MCF 10A (cell line): ENCODE measurements at places on chromosomes 6 and 20. TPM values are rescaled to one million over a fixed set of nuclear protein-coding genes. Genes with fewer than 3 reads are reported as not detected.

ZFP57 gene
- total RNA-seq = 0.23 TPM in 1 of 2 replicates, not detected in the other

NKAIN4 gene
- not detected in 2 replicates for total RNA-seq

NINL gene
- 1.2 and 1.3 TPM in 2 replicates for total RNA-seq

PSMF1 gene
- 207 and 212 TPM in 2 replicates for total RNA-seq

ARMC12 gene
- 2.3 and 2.6 TPM in 2 replicates for total RNA-seq

TNFRSF6B gene
- 12.3 and 24.4 TPM in 2 replicates for total RNA-seq

NKX2-4 gene
- total RNA-seq = not detected in 2 replicates

HLA-E gene
- 83.6 and 103 TPM in 2 replicates for total RNA-seq

CAGE1 gene
- 0.33 and 0.47 TPM in 2 replicates for total RNA-seq

SNRNP48 gene
- total RNA-seq = 10.2 and 11.2 TPM in 2 replicates

PDE10A gene
- 0.88 and 1.8 TPM in 2 replicates for total RNA-seq

MYLK4 gene
- 0.93 and 1.1 TPM in 2 replicates for total RNA-seq

TCF21 gene
- total RNA-seq = not detected in 2 replicates

TMEM151B gene
- total RNA-seq = not detected in 2 replicates

FRK gene
- total RNA-seq = 0.82 and 0.98 TPM in 2 replicates

SLC17A3 gene
- not detected in 2 replicates for total RNA-seq

ARMH2 gene
- total RNA-seq = not detected in 2 replicates

NR2E1 gene
- total RNA-seq = not detected in 2 replicates

PTPRK gene
- total RNA-seq = 50.2 and 55.5 TPM in 2 replicates

ARFGAP1 gene
- total RNA-seq = 93.6 and 97.2 TPM in 2 replicates

PRSS16 gene
- total RNA-seq = 22.8 and 27.9 TPM in 2 replicates

MBOAT1 gene
- 6.3 and 9.3 TPM in 2 replicates for total RNA-seq

SMAP1 gene
- 26.5 and 28.2 TPM in 2 replicates for total RNA-seq

ATP9A gene
- 7.3 and 16.4 TPM in 2 replicates for total RNA-seq

SCRT2 gene
- not detected in 2 replicates for total RNA-seq

HTR1E gene
- total RNA-seq = not detected in 2 replicates

RSPH9 gene
- total RNA-seq = not detected in 2 replicates

OPRM1 gene
- not detected in 2 replicates for total RNA-seq

C20orf144 gene
- total RNA-seq = 0.12 and 0.21 TPM in 2 replicates

PCK1 gene
- total RNA-seq = not detected in 2 replicates

SUMO4 gene
- 1.6 and 2.1 TPM in 2 replicates for total RNA-seq

GRM4 gene
- total RNA-seq = not detected in 2 replicates

HLA-DRB5 gene
- total RNA-seq = not detected in 2 replicates

VSX1 gene
- not detected in 2 replicates for total RNA-seq

MATN4 gene
- total RNA-seq = 0.20 TPM in 1 of 2 replicates, not detected in the other

TMEM244 gene
- not detected in 2 replicates for total RNA-seq

TRIM31 gene
- total RNA-seq = not detected in 2 replicates

GMDS gene
- 19.7 and 24.9 TPM in 2 replicates for total RNA-seq

SDCBP2 gene
- total RNA-seq = 8.3 and 11.8 TPM in 2 replicates

TAAR1 gene
- not detected in 2 replicates for total RNA-seq

UBE2V1 gene
- total RNA-seq = 99.5 and 110 TPM in 2 replicates

THBS2 gene
- total RNA-seq = 0.05 TPM in 1 of 2 replicates, not detected in the other

CST3 gene
- 303 and 315 TPM in 2 replicates for total RNA-seq

ESR1 gene
- total RNA-seq = 0.05 TPM in 2 replicates

LPIN3 gene
- total RNA-seq = 16.5 and 18.9 TPM in 2 replicates

CRISP2 gene
- total RNA-seq = not detected in 2 replicates
